ENCODE measurements at places on chromosomes 7 and 10.
A peak's percentile ranks its signal among the peaks of the same experiment; 100 is the strongest.

- no peak for DNase-seq
- H3K4me3 ChIP-seq = no peak overlapping the region
- H3K27ac ChIP-seq = no peak overlapping the region
Observed at GRCh38 chr10:113711142-113711541, 31.4 kb downstream of the CASP7 start.

- peak overlapping the region; percentile 95 for H3K4me3 ChIP-seq
- H3K27ac ChIP-seq = no peak overlapping the region
- peak; percentile 22 for DNase-seq
- H3K4me1 ChIP-seq = peaks cover 37% of the 10 kb centered on the region
- H3K27me3 ChIP-seq = peaks cover 2% of the 10 kb centered on the region
Observed at GRCh38 chr7:23012908-23013714, 819 bp downstream of the HYCC1 start.

DNA sequence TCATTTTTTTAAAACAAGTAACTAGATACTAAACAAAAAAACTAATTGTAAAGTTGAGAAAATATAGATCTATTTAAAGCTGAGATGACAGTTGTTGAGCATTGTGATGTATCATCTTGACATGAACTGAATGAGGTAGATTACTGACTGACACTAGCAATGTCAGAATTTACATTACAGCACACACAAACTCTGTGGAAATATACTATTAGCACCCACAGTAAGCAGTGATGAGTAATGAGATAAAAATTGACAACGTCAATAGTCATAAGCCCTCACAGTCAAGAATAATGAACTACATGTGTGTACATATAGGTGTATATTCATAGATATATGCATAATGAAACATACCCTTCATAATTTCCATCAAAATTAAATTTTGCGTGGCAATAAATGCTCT is 368.4 kb downstream of the TFEC start:
- H3K36me3 ChIP-seq = no peaks in the 10 kb centered on the region
- no peak for DNase-seq
- H3K4me1 ChIP-seq = no peaks in the 10 kb centered on the region
- H3K4me3 ChIP-seq = no peak overlapping the region
- no peak overlapping the region for H3K27ac ChIP-seq

GRCh38 chr10:60338786-60339185 is 50.9 kb downstream of the ANK3 start:
- DNase-seq = no peak
- no peak overlapping the region for H3K27ac ChIP-seq
- H3K4me1 ChIP-seq = no peaks in the 10 kb centered on the region

- DNase-seq = peak; percentile 8
- H3K27me3 ChIP-seq = no peaks in the 10 kb centered on the region
- no peaks in the 10 kb centered on the region for H3K36me3 ChIP-seq
- no peak overlapping the region for H3K27ac ChIP-seq
Observed at GRCh38 chr7:68176974-68177373, 1180.3 kb downstream of the TYW1 start.

Measured in activated naive CD8-positive, alpha-beta T cell treated with anti-CD3 and anti-CD28 coated beads, Interleukin-2, amount 50 U/mL, for 24 hours (primary cell).